GM23248 (cell line): ENCODE measurements at places on chromosomes 12 and 14. TPM values are rescaled to one million over a fixed set of nuclear protein-coding genes. Genes with fewer than 3 reads are reported as not detected.

SLCO1A2 gene
- not detected in 2 replicates for total RNA-seq

PLD4 gene
- total RNA-seq = not detected in 2 replicates

KRT71 gene
- not detected in 2 replicates for total RNA-seq

PTPN21 gene
- 13.3 and 21.2 TPM in 2 replicates for total RNA-seq

KIF21A gene
- total RNA-seq = 2.4 and 3.7 TPM in 2 replicates

ABCC9 gene
- total RNA-seq = 41.7 and 44.3 TPM in 2 replicates

ITPK1 gene
- total RNA-seq = 33.3 and 35.0 TPM in 2 replicates

CPSF2 gene
- total RNA-seq = 38.7 and 53.6 TPM in 2 replicates

TDRD9 gene
- not detected in 2 replicates for total RNA-seq

TTC7B gene
- total RNA-seq = 28.2 and 28.7 TPM in 2 replicates

ARF6 gene
- 88.3 and 92.5 TPM in 2 replicates for total RNA-seq

EID3 gene
- total RNA-seq = 6.9 and 9.0 TPM in 2 replicates

IAPP gene
- not detected in 2 replicates for total RNA-seq

SCN8A gene
- 12.9 and 13.8 TPM in 2 replicates for total RNA-seq

GRCh38 chr14:24920265-24921075 is 129.5 kb downstream of the STXBP6 start:
- H3K27ac ChIP-seq = no peak overlapping the region
- no peaks in the 10 kb centered on the region for H3K27me3 ChIP-seq
- H3K4me1 ChIP-seq = peaks cover 13% of the 10 kb centered on the region
- H3K4me3 ChIP-seq = no peak overlapping the region
- H3K36me3 ChIP-seq = no peaks in the 10 kb centered on the region
- no peak for DNase-seq

GRCh38 chr14:70881549-70882177 is 25.6 kb upstream of the PCNX1 start:
- H3K4me3 ChIP-seq = no peak overlapping the region
- H3K36me3 ChIP-seq = no peaks in the 10 kb centered on the region
- H3K27me3 ChIP-seq = no peaks in the 10 kb centered on the region
- no peak overlapping the region for H3K27ac ChIP-seq

DNA sequence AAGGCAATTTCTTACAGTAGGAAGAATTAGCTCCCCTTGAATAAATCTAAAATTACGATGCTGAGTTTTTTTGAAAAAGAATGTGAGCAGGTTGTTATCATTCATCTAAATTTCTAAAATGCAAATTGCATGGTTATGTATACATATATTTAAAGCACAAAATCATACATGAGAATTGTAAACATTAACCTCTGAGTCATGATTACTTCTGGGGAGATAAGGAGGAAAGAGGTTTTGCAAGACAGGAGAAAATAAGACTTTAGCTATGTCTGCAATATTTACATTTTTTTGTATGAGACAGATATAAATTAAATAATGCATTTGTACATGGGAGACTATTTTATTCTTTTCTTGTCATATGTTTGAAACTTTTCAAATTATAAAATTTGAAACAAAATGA is 72.2 kb downstream of the TSPAN8 start:
- H3K27ac ChIP-seq = no peak overlapping the region
- H3K27me3 ChIP-seq = no peaks in the 10 kb centered on the region; the same call in 1 of the 2 replicates
- H3K4me3 ChIP-seq = no peak overlapping the region
- H3K36me3 ChIP-seq = no peaks in the 10 kb centered on the region
- no peak for DNase-seq

- no peak overlapping the region for H3K27ac ChIP-seq
- H3K4me1 ChIP-seq = no peaks in the 10 kb centered on the region
- no peak overlapping the region for H3K4me3 ChIP-seq
- H3K36me3 ChIP-seq = no peaks in the 10 kb centered on the region
Observed at GRCh38 chr12:117472983-117473382, 111.6 kb upstream of the NOS1 start.

GRCh38 chr14:67987606-67988005 is 168.0 kb downstream of the RAD51B start:
- H3K36me3 ChIP-seq = no peaks in the 10 kb centered on the region
- H3K27ac ChIP-seq = peak overlapping the region; percentile 38

- no peak overlapping the region for H3K27ac ChIP-seq
- H3K4me1 ChIP-seq = no peaks in the 10 kb centered on the region
Observed at GRCh38 chr12:63450816-63451215, 217.5 kb downstream of the DPY19L2 start.

DNA sequence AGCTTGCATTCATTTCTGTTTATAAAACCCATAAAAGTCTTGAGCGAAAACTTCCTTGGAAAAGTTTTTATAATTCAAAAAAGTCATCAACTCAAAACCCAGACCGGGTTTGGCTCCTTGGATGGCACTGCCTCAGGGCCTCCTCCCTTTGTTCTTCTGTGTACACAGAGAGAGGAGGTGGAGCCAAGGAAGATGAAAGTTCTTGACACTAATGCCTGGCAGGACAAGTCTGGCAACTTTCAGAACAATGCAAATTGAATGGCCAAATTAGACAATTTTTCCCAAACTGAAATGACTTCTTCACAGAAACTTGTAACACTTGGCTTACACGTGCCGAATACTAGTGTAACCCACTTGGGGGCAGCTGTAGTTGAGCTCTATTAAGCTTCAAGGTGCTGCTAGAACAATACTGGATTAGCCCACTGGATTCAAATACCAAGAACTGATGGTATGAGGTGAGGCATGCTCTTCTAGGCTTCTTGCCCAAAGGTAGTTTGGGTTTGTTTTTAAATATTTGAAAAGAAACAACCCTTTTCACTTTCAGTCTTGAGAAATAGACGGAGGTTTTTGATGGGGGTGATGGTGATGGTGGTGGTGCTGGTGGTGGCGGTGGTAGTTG is 86.6 kb upstream of the FRMD6 start:
- DNase-seq = peak; percentile 33
- H3K4me1 ChIP-seq = peaks cover 27% of the 10 kb centered on the region; the same call in 1 of the 2 replicates
- no peak overlapping the region for H3K4me3 ChIP-seq
- H3K27ac ChIP-seq = no peak overlapping the region
- no peaks in the 10 kb centered on the region for H3K27me3 ChIP-seq

- H3K4me1 ChIP-seq = no peaks in the 10 kb centered on the region
- H3K27ac ChIP-seq = no peak overlapping the region
- no peak for DNase-seq
- no peaks in the 10 kb centered on the region for H3K27me3 ChIP-seq
- H3K36me3 ChIP-seq = no peaks in the 10 kb centered on the region
Observed at GRCh38 chr12:94596596-94596995, 53.8 kb downstream of the TMCC3 start.

DNA sequence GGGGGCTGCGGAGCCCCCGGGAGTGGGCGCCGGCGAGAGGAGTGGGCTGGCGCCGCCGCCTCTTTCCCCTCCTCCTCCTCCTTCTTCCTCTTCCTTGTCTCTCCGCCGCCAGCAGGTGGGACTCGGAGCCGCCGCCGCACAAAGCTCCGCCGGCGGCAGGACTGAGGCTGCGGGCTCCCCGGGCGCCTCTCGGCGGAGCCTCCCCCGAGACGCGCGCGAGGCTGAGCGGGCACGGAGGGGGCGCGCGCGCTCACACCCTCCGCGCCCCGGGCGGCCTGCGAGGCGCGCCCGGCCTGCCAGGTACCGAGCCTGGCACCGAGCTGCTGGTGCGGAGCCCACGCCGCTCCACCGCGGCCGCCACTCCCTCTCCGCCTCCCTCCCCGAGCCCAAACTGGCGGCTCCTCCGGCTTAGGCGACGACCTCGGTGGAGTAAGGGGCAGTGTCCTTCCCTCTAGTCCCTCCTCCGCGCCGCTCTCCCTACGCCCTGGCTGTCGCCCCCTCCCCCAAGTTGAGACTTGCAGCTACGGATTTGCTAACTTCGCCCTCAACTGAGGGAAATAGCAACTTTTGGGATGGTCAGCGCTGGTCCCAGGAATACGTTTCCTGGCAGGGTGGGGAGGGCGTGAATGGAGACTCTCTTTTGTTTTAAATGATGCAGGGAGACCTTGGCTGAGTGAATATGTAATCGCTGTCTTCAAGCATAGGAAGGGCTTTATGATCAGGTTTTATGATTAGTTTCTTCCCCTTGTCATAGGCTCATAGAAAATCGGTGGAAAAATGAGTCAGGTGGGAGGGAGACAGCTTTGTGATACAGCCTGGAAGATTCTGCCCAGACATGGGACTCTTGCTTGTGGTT is 199.5 kb upstream of the CAND1 start:
- DNase-seq = peak; percentile 37
- H3K36me3 ChIP-seq = no peaks in the 10 kb centered on the region
- H3K4me3 ChIP-seq = peak overlapping the region; percentile 66

- peak; percentile 28 for DNase-seq
- H3K36me3 ChIP-seq = peaks cover 16% of the 10 kb centered on the region; the same call in 1 of the 2 replicates
- H3K4me3 ChIP-seq = peak overlapping the region; percentile 90
- peak overlapping the region; percentile 94 for H3K27ac ChIP-seq
- no peaks in the 10 kb centered on the region for H3K27me3 ChIP-seq
Observed at GRCh38 chr12:12715459-12716150, 1.6 kb upstream of the CDKN1B start.

DNA sequence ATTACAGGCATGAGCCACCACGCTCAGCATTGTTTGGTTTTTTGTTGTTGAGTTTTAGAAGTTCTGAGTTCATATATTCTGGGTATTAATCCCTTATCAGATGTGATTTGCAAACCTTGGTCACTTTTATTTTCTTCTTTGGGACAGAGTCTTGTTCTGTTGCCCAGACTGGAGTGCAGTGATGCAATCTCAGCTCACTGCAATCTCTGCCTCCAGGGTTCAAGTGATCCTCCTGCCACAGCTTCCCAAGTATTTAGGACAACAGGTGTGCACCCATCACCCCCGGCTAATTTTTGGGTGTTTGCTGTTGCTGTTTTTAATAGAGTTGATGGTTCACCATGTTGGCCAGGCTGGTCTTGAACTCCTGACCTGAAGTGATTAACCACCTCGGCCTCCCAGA is 11.8 kb downstream of the USP30 start:
- H3K4me1 ChIP-seq = no peaks in the 10 kb centered on the region
- no peak for DNase-seq
- H3K36me3 ChIP-seq = peaks cover 3% of the 10 kb centered on the region; the same call in 1 of the 2 replicates
- H3K4me3 ChIP-seq = no peak overlapping the region
- no peaks in the 10 kb centered on the region for H3K27me3 ChIP-seq

DNA sequence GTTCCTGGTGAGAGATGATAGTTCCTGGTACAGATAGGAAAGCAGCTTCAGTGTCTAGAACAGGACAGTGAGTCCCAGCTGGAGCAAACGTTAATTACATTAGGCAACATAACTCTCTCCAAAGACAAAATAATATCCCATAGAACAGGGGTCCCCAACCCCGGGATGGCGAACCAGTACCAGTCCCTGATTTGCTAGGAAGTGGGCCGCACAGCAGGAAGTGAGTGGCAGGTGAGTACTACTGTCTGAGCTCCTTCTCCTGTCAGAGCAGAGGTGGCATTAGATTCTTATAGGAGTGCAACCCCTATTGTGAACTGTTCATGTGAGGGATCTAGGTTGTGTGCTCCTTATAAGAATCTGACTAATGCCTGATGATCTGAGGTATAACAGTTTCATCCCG is 204.1 kb downstream of the NELL2 start:
- H3K27me3 ChIP-seq = no peaks in the 10 kb centered on the region
- no peak overlapping the region for H3K27ac ChIP-seq
- no peaks in the 10 kb centered on the region for H3K4me1 ChIP-seq
- no peak for DNase-seq
- no peaks in the 10 kb centered on the region for H3K36me3 ChIP-seq

GRCh38 chr12:188910-189621 is 24.9 kb downstream of the SLC6A12 start:
- no peaks in the 10 kb centered on the region for H3K4me1 ChIP-seq
- no peak overlapping the region for H3K27ac ChIP-seq
- DNase-seq = peak; percentile 81

DNA sequence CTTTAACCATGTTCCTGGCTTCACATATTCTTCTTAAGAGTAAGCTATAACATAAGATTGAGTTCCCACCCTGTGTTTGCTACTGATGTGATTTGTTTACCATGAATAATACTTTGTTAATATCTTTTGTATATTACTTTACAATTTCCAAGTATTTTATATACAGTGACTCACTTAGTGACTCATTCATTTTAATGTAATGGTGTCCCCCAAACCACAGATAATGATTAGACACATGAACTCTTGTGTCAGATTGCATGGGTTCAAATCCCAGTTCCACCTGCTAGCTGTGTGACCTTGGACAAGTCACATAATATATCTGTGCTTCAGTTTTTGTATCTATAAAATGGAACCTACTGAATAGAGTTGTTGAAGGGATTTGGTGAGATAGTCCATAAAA is 76.1 kb downstream of the MYF5 start:
- no peaks in the 10 kb centered on the region for H3K4me1 ChIP-seq
- H3K4me3 ChIP-seq = no peak overlapping the region

DNA sequence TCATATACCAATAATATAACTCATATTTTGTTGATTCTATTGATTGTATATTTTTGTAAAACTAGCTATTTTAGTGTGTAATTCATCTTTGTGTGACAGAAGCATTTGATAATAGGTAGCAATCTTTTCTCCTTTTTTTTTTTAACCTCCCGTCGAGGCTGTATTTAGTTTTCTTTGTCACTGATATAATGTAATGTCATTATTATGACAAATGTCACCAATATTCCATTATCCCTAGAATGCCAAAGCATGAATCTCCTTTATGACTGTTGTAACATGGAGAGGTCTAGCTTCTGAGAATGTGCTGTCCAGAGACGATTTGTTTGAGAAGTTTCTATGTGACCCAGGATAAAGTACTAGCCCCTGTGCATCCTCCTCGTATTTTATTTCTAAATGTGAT is 639.0 kb upstream of the ATXN7L3B start:
- no peaks in the 10 kb centered on the region for H3K4me1 ChIP-seq
- H3K27ac ChIP-seq = no peak overlapping the region
- no peaks in the 10 kb centered on the region for H3K36me3 ChIP-seq
- no peak overlapping the region for H3K4me3 ChIP-seq

GRCh38 chr12:101053203-101053602 is 156.8 kb downstream of the SLC5A8 start:
- no peak overlapping the region for H3K4me3 ChIP-seq
- H3K36me3 ChIP-seq = no peaks in the 10 kb centered on the region
- DNase-seq = no peak
- H3K27ac ChIP-seq = no peak overlapping the region

DNA sequence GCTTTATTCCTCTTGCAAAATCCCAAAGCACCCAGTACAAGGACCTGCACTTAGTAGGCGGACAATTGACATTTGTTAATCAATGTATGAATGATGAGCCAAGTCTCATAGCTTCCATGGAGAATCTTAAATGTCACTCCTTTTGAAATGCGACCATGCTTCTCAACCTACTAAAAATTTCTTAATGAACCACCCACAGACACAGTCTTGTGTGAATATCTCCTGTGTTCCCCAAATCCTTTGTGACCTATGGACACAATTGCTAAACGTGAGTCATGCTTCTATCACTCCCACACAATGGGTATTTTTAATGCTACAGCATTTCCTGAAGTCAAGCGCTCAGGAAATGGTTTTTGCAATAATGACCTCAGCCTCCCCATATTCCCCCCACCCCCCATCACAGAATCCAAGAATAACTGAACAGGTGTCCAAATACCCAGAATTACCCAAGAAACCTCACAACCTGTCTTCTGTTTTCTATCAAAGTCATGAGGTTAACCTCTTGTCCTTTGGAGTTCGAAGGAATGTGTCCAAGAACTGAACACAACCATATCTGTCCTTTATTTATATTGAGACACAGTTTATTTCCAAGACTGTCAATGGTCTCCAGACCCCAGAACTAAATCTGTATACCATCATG is 163.6 kb upstream of the PLEKHG7 start:
- H3K27ac ChIP-seq = no peak overlapping the region
- H3K27me3 ChIP-seq = no peaks in the 10 kb centered on the region
- peaks cover 17% of the 10 kb centered on the region for H3K4me1 ChIP-seq
- no peak overlapping the region for H3K4me3 ChIP-seq
- H3K36me3 ChIP-seq = no peaks in the 10 kb centered on the region
- peak; percentile 84 for DNase-seq

GRCh38 chr14:22800346-22800745 is 14.9 kb downstream of the SLC7A7 start:
- no peak overlapping the region for H3K27ac ChIP-seq
- no peaks in the 10 kb centered on the region; the same call in 1 of the 2 replicates for H3K27me3 ChIP-seq
- no peak for DNase-seq
- H3K4me3 ChIP-seq = no peak overlapping the region
